ENCODE measurements at places on chromosomes 12 and 14.

GRCh38 chr12:27221625-27222387 lies 22.3 kb upstream of the STK38L start:
- DNase-seq = no peak

DNA sequence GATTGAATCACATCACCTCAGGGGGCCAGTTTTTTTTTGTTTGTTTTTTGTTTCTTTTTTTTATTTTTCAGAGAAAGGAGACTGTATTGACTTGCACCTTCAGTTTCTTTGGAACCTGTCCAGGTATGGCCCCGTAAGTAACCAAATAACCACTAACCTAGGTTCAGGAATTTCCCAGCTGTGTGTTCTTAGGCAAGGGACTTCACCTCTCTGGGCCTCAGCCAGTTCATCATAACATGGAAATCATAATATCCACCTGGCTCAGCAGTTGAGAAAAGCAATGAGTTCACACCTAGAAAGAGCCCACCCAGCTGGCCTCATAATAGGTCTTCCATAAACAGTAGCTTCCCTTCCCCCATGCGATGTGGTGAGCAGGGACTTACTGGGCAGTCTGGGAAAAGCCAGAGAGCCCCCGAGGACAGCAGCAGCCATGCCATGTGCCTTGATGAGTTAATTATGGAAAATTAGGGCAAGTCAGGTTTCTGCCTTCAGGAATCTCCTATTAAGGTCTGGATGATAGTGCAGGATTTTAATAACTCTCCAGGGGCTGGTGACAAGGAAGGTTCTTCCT lies 27.4 kb upstream of the WSCD2 start:
- no peak for DNase-seq

- DNase-seq = no peak
Observed at GRCh38 chr12:41795051-41795600, 349.5 kb downstream of the GXYLT1 start.

DNA sequence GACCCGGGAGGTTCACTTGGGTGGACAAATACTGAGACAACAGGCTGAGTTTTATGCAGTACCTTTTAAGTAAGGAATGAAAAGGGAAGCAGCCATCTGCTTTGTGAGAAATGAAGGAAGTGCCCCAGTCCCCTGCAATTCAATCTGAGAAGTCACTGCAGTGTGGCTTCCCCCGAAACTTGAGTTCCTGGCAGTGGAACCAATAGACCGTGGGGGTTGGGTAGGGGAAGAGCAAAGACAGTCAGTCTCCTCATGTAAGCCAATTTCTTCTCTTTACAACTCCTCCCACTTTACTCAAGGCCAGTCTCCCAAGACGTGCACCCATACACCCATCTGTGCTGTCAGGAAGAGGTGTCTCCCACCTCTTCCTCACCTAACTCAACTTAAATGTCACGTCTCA lies 206.5 kb downstream of the BCAT1 start:
- no peak for DNase-seq

- DNase-seq = no peak
Observed at GRCh38 chr12:10243818-10244520, 31.3 kb downstream of the GABARAPL1 start.

DNA sequence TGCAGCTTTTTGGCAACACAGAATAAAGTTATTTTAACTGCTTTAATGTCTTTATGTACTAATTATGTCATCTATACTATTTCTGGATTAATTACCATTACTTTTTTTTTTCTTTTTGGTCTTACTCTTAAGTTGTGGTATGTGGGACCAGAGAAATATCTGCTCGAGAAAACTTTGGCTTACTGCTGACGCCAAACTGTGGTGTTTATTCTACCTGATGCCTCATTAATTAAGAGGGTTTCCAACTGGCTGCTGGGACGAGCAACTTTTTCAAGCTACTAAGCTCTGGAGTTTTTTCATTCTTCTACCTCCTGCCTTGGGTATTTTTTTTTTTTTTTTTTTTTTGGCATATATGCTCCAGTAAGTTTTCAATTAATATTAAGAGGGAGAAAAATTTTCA lies 1257.5 kb downstream of the FSCB start:
- no peak for DNase-seq

- DNase-seq = no peak
Observed at GRCh38 chr14:70902184-70902583, 5.1 kb upstream of the PCNX1 start.

DNA sequence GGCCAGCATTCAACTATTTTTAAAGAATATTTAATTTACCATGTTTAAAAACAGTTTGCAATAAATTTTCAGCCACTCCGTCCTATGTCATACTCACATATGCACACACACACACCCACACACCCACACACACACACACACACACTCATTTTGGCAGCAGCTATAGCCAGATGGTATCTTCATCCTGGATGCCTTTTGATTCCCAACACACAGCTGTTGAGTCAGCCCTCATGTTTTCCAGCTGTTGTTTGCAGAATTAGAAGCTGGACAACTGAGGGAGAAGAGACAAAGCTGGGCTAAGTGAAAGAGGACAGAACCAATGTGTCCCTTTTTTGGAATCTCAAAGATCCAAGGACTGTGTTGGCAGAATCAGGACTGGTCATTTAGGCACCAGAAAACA lies 80.0 kb upstream of the EGLN3 start:
- no peak for DNase-seq

GRCh38 chr14:20609215-20610001 lies 18.2 kb upstream of the RNASE12 start:
- DNase-seq = peak; percentile 39

DNA sequence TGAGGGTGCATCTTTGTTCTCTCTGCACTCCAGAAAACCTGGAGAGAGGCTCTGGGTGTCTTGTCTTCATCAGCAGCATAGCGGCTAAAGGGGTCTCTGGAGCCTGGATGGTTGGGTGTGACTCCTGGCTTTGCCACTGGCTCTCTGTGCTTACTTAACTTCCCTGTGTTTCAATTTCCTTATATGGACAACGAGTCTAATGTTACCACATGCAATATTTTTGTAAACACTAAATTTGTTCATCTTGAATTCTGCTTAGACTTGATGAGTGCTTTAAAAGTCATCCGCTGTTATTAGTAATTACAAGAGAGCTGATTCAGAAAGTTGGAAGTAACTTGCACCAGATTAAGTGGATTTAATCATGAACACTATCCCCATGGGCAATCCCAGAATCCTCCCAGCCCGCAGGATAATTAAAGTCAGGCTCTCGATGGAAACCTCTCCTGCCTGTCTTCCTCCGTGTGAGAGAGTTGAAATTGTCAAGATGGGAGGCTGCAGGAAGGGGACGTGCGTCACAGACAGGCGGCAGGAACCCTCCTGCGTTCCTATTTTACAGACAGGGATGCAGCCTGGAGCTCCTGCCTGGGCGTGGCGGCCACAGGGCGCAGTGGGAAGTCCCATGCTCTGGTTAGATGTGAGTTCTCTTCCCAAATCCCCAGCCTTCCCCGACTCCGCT lies 201.2 kb downstream of the TTC8 start:
- no peak for DNase-seq

DNA sequence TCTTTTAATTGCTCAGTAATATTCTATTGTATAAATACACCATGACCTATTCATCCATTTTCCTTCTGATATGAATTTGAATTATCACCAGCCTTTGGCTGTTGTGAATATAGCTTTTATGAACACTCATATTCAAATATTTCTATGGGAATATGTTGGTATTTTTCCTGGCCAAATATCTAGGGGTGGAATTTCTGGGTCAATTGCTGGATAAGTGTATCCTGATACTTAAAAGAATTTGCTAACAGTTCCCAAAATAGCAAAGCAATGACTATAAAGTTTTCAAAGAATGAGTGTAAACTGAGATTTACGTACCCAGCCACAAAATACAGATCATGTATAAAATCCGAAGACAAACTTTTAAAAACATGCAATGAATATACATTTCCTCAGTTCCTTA lies 148.7 kb upstream of the CLEC14A start:
- no peak for DNase-seq

DNA sequence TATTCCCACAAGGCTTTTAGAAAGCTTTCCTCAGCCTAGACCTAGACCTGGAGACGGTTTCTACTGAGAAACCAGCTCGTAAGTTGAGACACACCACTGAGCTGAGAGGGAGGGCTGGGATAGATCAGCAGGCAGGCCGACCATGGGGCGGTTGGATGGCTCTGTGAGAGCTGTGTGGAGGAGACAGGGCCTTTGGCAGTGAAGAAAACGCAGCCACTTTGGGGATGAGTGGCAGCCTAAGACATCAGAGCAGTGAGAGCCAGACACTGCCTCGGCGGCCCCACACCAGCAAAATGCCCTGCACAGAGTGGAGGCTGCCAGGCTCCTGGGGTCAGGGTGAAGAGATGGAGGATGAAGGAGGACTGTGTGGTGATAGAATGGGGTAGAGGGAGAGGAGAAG lies 46.0 kb downstream of the CACNA2D4 start:
- DNase-seq = no peak

DNA sequence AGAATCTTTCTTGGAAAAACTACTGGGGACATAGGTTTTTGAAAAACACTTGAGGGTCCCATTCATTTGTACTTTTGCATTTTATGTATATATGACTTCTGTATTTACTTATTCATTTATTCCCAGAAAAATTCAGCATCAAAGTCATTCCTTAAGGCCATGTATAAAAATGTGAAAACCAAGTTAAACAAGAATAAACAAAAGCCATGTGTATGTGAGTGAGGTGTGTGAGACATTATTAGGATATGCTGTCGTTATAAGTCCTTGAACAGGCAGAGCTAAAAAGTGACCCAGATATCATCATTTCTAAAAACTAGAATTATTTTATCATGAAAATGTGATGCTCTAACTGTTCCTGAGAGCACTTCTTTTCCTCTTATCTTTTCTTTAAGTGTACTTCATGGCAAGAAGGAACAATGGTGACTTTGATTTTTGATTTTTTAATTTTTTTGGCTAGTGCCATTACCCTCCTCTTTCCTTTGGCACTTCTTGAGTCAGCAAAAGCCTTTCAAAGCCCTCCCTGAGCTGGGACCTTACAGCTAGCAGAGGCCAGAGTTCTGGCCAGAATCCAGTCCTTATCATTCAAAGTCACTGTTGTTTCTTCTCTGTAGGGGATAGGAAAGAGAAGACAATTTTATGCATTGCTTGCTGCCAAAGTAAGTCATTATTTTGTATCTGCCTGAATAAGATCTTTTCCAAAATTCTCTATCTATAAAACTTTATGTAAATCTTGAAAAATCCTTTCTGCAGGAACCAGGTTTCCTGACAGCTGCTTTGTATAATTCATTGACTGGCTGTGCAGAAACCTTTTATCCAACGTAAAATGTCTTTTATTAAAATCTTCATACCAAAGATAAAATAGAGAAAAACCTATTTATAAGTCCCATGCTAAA lies 419.7 kb upstream of the PRICKLE1 start:
- DNase-seq = no peak

- DNase-seq = no peak
Observed at GRCh38 chr12:102463659-102464249, 16.6 kb downstream of the IGF1 start.

All from NCI-H510A (cell line).